NCI-H1048 (cell line): ENCODE measurements at places on chromosomes 16 and 17.

GRCh38 chr17:8447799-8448198 lies 12.1 kb downstream of the NDEL1 start:
- no peak for DNase-seq

DNA sequence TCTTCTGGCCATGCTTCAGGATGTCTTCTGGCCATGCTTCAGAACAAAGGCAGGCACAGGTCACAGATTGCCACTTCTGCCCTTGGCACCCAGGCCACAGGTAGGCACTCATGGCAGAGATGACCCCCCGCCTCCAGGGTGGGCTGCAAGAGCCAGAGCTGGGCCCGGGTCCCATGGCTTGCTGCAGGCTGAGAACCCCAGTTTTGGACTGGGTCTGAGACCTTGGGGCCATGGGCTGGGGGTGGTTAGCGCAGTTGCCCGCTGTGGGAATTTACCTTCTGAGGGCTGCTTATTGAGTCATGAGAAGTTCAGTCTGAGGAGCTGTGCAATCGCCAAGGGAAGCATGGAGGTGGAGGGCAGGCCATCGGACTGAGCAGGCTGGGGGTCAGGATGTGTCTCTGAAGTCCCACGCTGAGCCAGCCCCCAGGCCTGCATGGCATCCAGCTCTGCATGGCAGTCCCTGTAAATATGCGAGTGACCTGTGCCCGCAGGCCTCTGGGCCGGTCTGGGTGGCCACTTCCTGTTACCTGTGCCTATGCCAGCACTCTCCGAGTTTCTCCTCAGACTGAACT lies 1.7 kb downstream of the ANKRD13B start:
- DNase-seq: no peak

DNA sequence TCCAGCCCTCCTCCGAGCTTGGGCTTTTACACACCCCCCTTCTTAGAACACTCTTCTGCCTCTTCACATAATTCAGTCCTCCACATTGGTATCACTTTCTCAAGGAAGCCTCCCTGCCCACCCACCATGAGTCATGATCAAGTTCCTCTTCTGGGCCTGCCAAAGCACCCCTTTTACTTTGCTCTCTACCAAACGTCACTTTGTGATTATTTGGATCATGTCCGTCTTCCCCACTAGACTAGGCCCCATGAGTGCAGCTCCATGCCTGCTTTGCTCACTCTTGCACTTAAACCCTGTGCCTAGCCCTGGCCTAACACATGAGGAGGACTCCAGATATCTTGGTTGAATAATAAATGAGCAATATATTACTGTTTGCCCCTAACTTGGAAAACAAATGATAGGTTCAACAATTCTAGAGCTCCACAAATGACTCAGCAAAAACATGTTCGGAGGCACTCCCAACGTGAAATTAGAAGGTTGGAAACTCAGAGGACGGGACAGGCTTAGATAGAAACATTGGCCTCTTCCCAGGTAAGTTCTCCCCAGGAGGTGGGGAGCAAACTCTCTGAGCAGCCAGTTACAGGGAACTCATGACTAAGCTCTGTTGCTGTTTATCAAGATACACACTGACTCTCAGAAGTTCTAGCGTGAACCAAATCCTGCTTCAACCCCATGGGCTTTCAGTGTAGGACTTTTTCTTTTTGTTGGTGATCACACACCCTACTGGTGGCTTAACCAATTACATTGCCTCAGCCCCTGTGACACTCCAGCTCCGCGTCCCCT lies 28.3 kb downstream of the G6PC1 start:
- no peak for DNase-seq

DNA sequence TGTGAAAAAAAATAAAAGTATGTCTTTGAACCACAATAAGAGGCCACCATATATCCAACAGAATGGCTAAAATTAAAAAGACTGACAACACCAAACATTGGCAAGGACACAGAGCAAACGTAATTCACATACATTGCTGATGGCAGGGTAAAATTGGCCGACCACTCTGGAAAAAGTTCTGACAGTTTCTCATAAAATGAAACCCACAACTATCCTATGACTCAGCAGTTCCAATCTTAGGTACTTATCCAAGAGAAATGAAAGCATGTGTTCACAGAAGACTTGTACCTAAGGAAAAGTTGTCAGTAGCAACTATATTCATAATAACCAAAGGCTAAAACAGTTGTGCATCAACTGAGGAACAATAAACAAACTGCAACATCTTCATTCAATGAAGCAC lies 357.3 kb upstream of the XYLT1 start:
- DNase-seq: no peak

DNA sequence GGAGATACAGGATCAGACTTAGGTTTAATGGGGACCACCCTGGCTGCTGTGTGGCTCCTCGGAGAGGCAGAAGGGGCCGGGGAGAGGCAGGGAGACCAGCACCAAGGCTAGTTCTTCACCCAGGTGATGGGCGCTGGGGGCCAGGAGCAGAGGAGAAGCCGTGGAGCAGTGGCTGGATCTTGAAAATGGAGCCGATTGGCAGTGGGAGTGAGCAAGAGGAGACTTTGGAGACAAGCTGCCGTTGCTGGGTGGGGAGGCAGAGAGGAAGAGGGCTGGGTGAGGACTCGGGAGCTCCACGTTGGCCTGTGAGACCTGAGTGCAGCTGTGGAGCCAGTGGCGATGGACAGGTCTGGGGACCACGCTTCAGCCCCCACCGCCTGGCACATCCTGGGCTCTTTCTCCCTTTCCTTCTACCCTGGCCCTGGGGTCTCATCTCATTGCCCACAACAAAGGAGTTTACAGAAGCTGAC lies 9.0 kb downstream of the RAB11FIP4 start:
- no peak for DNase-seq

GRCh38 chr16:8721336-8722024 lies 47.1 kb downstream of the ABAT start:
- DNase-seq: no peak

GRCh38 chr17:59914274-59914854 lies 21.4 kb downstream of the RPS6KB1 start:
- DNase-seq: no peak

DNA sequence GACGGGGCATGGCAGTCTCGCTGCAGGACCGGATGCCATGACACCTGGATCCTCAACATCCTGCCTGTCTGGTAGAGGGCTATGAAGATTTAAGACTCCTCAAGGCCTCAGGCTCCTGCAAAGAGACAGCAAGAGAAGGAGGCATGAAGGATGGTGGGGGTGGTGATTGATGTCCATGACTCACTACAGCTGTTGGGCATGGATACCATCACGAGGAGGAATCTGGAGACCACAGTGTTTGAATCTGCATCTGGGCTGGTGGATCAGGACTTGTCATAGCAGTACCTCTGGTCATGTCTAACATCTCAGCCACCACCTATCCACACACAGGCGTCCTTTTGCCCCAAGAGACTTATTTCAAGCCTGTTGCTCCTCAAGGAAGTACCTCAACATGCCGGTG lies 50.2 kb upstream of the WSCD1 start:
- no peak for DNase-seq

- DNase-seq: no peak
Observed at GRCh38 chr16:25135254-25135878, 23.8 kb downstream of the LCMT1 start.

DNA sequence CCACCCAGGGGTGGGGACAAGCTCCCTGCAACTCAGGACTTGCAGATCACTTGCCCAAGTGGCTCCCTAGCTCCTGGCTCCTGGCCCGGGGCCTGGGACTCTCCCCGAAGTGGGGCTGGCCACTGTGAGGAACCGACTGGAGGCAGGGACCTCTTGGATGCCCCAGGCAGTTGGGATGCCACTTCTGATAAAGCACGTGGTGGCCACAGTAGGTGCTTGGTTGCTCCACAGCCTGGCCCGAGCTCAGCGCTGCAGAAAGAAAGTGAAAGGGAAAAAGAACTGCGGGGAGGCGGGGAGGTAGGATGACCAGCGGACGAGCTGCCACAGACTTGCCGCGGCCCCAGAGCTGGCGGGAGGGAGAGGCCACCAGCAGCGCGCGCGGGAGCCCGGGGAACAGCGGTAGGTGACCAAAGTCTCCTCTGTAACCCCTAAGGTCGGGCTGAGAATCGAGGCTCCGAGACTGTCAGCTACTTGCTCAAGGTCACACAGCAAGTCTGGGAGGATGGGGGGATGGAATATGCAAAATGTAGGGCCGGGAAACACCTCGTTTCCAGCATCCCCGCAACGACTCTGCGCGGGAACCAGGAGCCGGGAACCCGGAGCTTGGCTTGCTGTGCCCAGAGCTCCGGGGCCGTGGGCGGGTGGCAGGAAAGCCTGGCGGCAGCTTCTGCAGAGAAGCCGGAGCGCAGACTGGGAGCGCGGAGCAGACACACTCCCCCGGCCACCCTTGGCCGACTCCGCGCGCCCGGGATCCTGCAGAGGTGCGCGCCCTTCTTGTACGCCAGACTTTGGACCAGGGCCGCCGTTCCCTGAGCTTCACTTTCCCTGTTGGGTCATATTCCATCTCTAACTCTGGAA lies 1.9 kb downstream of the CIITA start:
- no peak for DNase-seq

GRCh38 chr16:88015806-88016140 lies 64.5 kb downstream of the BANP start:
- no peak for DNase-seq

GRCh38 chr17:21548236-21548635 lies 144.1 kb upstream of the KCNJ18 start:
- no peak for DNase-seq

- DNase-seq: no peak
Observed at GRCh38 chr16:20744922-20745440, 3.4 kb upstream of the THUMPD1 start.

GRCh38 chr17:44004077-44004760 lies at the start of gene NAGS:
Gene NAGS (plus strand): TSS chr17:44004622. CDS start chr17:44004664, 42 bp downstream.
- DNase-seq: no peak

DNA sequence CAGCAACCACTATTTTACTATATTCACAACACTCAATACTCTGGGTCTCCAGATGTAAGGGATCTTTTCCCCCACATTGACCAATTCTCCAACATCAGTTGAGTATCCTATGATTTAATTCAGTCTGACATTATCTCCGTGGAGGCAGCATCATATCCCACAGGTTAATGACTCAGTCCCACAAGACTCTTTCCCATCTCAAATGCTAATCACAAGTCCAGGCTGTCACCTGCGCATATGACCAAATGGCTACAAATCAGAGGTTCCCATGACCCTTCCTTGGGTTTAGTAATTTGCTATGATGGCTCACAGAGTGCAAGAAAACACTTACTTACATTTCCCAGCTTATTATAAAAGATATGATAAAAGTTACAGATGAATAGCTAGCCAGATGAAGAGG lies 18.7 kb downstream of the ACSM3 start:
- no peak for DNase-seq

- no peak for DNase-seq
Observed at GRCh38 chr17:45936610-45937009, 42.3 kb downstream of the MAPT start.

DNA sequence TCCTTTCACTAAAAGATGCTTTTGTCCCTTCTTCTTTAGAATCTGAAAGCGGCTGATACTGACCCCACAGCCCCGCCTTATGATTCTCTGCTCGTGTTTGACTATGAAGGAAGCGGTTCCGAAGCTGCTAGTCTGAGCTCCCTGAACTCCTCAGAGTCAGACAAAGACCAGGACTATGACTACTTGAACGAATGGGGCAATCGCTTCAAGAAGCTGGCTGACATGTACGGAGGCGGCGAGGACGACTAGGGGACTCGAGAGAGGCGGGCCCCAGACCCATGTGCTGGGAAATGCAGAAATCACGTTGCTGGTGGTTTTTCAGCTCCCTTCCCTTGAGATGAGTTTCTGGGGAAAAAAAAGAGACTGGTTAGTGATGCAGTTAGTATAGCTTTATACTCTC lies 10.1 kb upstream of the TANGO6 start:
- no peak for DNase-seq

- no peak for DNase-seq
Observed at GRCh38 chr16:69363281-69363717, 11.7 kb upstream of the TMED6 start.

- DNase-seq: no peak
Observed at GRCh38 chr17:47857551-47858455, 6.8 kb upstream of the SP6 start.

DNA sequence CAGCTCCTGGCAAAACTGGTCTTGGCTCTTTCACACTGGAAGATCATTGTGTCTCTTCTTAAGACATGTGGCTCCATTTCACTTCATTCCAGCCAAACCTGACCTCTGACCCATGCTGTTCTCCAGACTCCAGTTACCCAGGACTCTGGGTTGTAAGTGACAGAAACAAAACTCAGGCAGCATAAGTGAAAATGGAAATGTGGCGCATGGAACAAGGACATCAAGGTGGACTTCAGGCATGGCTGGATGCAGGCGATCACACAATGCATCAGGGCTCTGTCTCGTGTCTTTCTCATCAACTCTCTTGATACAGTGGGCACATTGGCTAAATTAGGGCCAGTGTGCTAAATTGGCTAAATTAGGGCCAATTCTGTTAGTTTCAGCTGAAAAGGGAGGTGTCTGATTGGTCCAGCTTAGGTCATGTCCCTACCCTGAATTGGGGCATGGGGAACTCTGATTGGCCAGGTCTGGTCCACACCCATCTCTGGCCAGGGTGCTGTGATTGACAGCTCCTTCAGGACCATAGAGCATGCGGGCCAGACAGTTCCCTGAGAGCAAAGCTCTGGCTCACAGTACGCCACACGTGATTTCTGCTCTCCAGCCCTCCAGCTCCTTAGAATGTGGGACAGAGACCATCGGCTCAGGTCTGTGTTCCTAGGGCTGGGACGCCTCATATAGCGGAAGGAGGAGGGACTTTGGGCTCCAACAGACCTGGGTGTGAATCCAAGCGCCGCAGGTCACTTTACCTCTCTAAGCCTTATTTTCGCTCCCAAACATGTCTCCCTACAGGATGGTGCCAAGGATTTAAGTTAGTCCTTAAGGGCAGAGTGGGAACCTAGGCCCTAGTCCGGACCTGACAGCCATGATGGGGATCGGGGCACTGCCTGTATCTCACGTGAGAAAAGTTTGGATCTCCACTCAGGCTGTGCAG lies 17.5 kb downstream of the SOCS1 start:
- no peak for DNase-seq

DNA sequence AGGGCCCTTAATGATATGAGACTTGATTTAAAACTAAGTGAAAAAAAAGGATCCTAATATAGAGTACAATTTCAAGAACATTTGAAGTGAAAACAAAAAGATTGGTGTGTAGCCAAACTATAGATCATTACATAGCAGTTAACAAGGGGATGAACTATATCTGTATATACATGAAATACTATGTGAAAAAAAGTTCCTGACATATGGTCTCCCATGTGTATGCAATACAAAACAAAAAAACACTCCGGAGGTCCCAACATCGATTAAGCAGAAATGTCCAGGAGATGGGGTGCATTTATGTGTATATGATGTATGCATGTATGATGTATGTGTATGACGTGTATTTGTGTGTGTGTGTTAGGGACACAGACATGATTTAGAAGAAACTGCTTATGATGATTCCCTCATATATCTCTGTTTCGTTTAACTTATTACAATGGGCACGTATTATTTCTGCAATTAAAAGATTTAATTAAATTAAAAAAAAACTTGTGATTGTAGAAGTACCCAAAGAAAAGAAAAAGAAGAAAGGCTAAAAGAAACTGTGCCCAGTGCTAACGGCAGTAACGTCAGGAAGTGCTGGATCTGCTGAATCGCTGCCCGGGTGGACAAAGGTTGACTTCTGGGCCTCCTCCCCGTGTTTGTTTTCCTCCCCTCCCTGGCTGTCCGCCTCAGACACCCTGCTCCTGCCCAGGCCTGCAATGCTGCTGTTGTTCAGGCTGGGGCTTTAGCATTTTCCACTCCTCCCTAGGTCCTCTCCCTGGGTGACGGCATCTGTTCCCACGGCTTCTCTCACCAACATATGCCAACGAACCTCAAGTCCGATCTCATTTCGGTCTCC lies 36.9 kb downstream of the TBX4 start:
- no peak for DNase-seq

GRCh38 chr17:12250973-12251372 lies 230.3 kb downstream of the MAP2K4 start:
- DNase-seq: no peak

GRCh38 chr17:73302189-73302588 lies 9.6 kb downstream of the CDC42EP4 start:
- DNase-seq: no peak
